Stimulated activated CD8-positive, alpha-beta memory T cell treated with anti-CD3 and anti-CD28 coated beads, Interleukin-4, amount 100 ng/mL, for 24 hours (primary cell): ENCODE measurements at places on chromosomes 3 and 15.
A peak's percentile ranks its signal among the peaks of the same experiment; 100 is the strongest.

GRCh38 chr15:40500568-40501330 is 30.0 kb downstream of the CHST14 start:
- DNase-seq: no peak

DNA sequence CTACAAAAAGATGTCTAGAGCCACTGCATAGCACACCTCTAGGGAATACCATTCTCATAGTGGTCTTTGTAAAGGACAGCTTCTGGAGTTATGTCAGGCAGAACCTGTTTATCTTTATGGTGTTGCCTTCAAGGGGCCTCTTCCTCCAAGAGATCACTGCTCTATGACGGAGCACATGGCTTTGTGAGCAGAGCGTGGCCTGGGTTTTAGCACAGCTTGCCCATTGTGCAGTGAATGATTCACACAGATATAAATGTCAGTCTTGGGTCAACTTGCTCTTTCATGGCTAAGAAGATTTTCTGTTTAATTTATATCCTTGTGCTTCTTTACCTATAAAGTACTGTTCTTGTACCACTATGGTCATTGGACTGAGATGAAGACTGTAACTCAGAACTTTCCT is 41.5 kb upstream of the RBMS3 start:
- DNase-seq: no peak

DNA sequence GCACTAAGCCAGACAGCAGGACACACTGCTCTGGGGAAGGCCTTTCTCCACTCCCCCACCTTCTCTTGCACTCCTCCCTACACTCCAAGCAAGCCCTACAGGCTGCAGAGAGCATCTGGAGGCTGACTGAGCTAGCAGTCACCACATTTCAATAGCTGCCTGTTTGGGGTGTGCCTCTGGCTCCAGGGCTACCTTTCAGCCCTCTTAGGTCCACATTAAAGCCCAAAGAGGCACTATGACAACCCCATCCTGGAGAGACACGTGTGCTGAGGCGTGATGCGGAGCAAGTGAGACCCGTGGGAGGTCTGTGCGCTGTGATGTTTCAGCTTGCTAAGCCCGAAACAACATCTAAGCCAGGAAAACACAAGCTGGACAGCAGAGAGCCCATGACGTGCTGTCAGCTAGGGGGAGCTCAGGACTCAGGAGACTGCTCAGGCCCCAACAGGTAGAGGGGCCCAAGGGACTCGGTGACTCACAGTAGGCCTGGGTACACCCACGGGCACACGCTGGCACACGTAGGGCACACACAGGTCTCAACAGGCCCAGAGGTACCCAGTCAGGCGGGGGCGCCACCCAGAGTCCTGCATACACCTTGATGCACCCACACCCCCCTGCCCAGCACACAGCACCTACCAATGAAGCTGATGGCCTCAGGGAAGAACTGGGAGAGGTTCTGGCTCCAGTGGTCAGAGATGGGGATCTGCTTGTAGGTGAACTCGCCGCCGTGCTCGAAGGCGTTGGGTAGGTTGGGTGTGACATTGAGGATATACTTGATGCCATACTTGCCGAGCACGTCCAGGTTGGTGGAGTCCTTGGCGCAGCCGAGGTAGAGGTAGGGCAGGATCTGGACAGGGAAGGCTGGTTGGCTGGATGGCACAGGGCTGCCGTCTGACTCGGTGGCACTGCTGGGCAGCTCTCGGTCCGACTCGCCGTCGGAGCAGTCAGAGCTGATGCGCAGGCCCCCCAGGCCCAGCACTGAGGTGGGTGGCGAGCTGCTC is 2.8 kb downstream of the DUSP7 start:
- no peak for DNase-seq

- peak; percentile 48 for DNase-seq
These were observed at the start of gene RASA2 for GRCh38 chr3:141486746-141487520. TSS of gene RASA2 (plus strand) at chr3:141487027. CDS start at chr3:141487084, 57 bp downstream.

- no peak for DNase-seq
These were observed 257.7 kb downstream of the DIPK2A start for GRCh38 chr3:144229330-144229729.

GRCh38 chr3:171491361-171491760 is 31.2 kb upstream of the TNIK start:
- DNase-seq: no peak

- no peak for DNase-seq
These were observed 156.0 kb downstream of the CACNA1D start for GRCh38 chr3:53650424-53650823.

DNA sequence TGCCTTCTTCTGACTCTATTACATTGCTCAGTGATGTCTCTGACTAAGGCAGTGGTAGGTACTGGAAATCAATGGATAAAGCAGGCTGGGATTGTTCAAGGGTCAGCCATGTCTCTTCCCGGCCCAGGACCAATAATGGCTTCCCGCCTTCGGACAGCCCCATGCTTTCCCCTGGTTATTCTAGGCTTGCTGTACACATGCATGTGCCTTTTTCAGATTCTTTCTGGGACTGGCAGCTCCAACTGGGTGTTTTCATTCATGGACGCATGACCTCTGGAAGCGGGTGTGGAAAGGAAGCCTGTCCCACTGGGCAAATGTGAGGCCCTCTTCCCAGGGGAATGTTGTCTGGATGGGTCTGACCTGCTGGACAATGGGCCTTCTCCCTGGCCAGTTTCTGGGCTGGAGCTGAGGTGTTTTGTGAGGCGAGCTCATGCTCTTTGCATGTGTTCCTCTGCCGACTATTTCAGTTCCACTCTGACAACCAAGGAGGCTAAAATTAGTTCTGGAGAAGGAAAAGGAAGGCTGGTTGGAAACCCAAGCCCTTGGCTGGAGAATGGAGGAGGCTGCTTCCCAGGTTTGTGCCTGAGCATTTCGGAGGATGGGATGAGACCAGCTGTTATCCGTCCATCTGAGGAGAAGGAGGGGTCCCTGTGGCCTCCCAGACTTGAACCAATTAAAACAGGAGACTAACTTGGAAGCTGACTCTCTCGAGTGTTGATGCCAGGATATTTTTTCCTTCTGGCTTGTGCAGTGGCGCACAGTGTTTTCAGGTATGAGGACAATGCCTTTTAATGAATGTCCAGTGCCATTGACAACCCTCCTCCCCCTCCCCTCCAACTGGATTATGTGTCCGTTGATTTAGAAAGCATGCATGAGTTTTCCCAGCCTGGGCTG is 6.9 kb downstream of the ACVR2B start:
- no peak for DNase-seq

DNA sequence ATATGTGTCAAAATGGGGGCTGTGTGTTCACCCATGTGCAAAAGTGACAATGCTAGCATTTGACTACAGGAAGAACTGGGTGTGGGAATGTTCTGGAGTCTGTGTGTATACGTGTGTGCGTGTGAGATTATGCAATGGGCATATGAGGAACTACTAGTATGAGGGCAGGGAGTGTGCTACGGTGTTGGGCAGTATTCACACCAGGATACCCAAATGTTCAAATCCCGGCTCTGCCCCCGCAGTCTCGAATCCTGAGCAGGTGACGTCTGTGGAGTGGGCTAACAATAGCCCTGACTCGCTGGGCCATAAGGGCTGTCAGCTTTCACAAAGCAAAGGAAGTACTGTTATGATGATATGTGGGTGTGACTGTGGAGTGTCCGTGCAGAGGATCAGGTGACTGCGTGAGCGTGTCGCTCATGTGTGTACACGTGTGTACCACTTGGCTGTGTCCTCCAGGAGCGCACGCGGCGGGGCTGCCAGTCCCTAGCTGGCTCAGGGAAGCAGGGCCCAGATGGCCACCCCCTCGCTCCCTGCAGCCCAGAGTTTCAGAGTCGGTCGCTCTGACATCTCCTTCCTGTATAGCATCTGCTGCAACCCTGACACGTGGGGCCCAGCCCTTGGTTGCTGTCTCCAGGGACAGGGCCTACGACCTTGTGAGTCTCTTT is 27.2 kb downstream of the IQSEC1 start:
- DNase-seq: no peak

- DNase-seq: no peak
These were observed 441.7 kb upstream of the PDZRN3 start for GRCh38 chr3:74066456-74066855.

DNA sequence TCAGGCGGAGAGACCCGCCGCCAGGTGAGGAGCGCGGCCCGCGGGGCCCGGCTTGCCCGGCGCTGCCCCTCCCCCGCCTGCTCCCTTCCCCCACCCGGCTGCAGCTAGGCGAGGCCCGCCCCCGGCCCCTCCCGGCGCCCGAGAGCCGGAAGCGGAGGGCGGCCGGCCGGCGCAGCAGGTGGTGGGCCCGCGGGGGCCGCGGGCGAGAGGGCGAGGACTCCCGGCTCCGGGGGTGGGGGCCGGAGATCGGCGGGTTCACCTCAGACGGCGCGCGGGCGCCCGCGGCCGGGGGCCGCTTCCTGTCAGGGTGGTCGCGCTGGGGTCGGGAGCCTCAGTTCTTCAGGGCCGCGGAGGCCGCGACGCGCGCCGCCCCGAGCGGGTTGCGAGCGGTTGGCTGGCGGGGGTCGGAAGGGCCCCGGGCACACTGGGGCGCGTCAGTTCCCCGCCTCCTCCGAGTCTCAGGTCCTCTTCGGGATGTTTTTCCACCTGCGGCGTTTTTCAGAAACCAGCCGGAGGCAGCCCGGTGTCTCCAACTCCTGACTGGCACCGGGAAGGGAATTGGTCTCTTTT is 395 bp downstream of the ZFAND6 start:
- peak; percentile 70 for DNase-seq

DNA sequence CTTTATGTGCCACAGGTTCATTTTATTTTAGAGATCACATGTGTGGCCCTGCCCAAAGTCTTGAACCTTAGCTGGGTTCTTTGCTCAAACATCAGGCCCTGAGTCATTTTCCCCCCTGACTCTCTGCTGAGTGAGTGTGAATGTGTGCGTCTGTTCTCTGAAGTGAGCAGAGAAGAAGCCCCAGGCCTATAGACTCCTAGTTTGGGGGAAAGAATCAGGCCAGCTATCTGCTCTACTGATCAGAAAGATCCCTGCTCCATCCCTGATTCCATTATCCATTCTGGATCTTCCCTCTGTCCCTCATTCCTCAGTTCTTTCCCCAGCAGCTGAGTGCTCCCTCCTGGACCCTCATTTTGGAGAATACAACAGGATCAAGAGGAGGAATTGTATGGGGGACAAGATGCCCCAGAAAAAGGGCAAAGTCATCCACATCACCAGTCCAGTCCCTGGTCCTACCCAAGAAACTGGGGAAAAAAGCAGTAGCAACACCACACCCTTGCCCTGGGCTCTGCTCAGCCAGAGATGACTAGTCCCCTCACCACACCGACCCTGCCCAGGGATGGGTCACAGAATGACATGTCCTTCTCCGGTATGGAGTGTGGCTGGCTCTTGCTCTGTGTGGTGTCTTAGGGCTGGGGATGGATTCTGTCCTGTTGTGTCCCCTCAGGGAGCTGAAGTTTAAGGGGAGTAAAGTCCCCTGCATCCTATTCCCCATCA is 3.2 kb downstream of the DUOX1 start:
- no peak for DNase-seq
